ENCODE measurements at places on chromosomes 13 and 19. TPM values are rescaled to one million over a fixed set of nuclear protein-coding genes. Genes with fewer than 3 reads are reported as not detected.

DNA sequence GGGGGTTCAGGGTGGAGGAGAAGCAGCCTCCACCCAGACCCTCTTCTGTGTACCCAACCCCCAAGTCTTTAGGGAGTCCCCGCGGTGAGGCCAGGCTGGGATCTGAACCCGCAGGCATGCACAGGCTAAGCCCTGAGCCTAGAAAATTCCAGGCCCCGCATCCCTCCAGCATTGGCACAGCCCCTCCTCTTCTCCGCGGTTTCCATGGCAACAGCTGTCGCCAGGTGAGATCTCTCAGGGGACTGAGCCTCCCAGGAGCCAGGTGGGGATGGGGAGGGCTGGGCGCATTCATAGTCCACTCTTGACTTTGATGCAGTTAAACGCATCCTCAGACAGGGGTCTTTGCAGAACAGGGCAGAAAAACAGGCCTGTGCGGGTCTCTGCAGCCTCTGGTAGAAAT lies 48.3 kb upstream of the USP29 start:
- no peak for DNase-seq

GRCh38 chr19:40802300-40803169 lies 3.5 kb downstream of the EGLN2 start:
- DNase-seq = no peak

GRCh38 chr13:66655847-66656454 lies 574.2 kb downstream of the PCDH9 start:
- no peak for DNase-seq

- no peak for DNase-seq
Observed at GRCh38 chr19:15673176-15673654, 328 bp downstream of the CYP4F12 start.

GRCh38 chr19:13881692-13882418 lies 4.9 kb downstream of the NANOS3 start:
- peak; percentile 35 for DNase-seq

- no peak for DNase-seq
Observed at GRCh38 chr19:12785431-12786031, 5.8 kb upstream of the JUNB start.

- DNase-seq = no peak
Observed at GRCh38 chr19:49359851-49360820, 2.1 kb downstream of the TEAD2 start.

- no peak for DNase-seq
Observed at GRCh38 chr13:66845393-66845792, 384.7 kb downstream of the PCDH9 start.

DNA sequence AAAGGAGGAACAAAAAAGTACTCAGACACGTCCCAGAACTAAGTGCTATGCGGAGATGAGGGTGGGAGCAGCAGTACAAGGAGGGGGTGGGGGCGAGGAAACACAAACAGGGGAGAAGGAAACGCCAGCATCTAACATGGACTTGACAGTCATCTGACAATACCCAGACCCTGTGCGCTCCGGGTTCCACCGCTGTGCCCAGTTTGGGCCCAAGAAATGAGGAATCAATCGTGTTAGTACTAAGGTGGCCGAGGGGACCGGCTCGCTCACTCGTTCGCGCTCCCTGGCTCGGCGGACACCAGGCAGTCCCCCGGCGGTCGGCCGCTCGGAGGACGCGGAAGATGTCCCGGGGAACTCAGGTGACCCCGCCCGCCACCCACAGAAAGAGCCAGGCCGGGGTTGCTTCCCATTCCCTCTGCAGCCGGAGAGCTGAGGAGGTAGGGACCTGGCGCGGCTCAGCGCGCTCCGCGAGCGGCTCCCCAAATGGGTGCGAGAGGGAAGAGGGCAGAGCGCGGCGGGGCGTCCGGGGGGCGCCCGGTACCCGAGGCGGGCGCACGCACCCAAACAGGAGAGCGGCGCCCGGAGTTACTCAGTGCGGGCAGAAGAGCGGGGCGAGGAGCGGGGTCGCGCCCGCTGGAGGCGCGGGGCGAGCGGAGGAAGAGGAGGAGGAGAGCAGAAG lies 616 bp downstream of the TSHZ3 start:
- no peak for DNase-seq

- DNase-seq = peak; percentile 34
Observed at GRCh38 chr19:39297931-39298634, 1.9 kb downstream of the IFNL1 start.

GRCh38 chr19:35731779-35732405 lies 10.4 kb downstream of the IGFLR1 start:
- no peak for DNase-seq

DNA sequence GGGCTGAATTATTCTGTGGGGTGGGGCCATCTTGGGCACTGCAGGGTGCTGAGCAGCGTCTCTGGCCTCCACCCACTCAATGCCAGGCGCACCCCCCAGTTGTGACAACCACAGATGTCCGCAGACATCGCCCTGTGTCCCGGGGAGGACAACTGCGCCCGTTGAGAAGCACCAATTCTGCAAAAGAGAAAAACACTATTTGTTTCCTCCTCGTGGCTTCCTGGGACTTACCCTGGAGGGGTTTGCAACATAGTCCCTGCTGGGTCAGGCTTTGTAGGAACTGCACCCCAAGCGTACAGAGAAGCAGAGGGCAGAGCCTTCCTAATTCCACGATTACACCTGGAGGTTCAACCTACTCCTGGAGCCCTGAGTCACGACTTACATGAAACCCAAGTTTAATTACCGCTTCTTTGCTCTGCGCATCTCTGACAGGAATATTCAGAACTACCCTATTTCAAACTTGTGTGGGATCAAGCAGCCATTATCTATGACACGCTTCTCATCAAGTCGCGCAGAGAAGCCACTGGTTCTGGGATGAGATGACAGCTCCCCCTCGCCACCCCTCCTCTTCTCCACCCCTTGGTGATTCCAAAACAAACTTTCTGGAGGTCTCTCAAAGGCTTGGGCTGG lies 11.1 kb upstream of the SLC39A3 start:
- DNase-seq = no peak

- DNase-seq = no peak
Observed at GRCh38 chr13:101178406-101178805, 237.9 kb downstream of the NALCN start.

DNA sequence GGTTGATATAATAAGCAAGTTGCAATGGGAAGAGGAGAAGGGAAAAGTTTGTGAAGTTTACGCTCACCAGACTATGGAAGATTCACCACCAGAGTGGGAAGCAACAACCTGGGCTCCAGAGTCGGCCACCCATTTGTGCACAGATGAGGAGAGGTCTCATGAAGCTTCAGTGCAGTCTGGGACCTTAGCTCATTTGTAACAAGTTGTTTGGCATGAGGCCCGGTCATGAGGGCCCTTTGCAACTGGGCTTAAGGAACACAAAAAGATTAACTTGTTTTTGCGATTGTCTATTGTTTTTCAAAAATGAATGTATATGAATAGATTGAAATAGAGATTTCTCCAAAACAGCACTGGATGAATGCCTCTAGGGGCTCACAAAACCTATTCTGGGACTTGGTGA lies 94.2 kb downstream of the ZNF737 start:
- DNase-seq = no peak

DNA sequence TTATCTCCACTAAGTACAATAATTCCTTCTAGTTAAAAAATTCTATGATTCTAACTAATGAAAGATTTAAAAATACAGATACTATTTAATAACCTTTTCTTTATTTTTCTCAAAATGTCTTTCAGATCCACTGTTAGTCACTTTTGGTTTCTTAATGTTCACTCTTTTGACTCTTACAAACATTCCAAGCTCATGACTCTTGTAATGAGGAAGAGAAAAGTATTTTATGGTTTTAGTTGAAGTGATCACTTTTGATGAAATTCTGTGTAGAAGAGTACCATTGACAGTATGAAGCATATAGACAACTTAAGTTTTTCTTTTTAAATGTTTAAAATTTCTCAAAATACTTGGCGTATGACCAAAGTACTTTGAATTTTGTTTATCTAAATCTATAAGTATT lies 27.8 kb downstream of the COG3 start:
- no peak for DNase-seq

- peak; percentile 77 for DNase-seq
Observed at GRCh38 chr19:12666265-12667048, at the start of the genes MAN2B1 and WDR83. Gene MAN2B1 (minus strand): TSS chr19:12666742. CDS start chr19:12666701, 41 bp downstream. Gene WDR83 (plus strand): TSS chr19:12666807. CDS start chr19:12669791, 2,984 bp downstream.

- DNase-seq = no peak
Observed at GRCh38 chr13:39881887-39882286, 226.4 kb downstream of the COG6 start.

Gene ZNF497
- 1.7 TPM for total RNA-seq

Gene CD209
- 0.28 TPM for total RNA-seq

Gene LENG8
- 132 TPM for total RNA-seq

Gene OSCAR
- 0.22 TPM for total RNA-seq

Gene TGFBR3L
- total RNA-seq = 7.7 TPM

Gene ZNF530
- total RNA-seq = 12.6 TPM

Gene ZNF418
- total RNA-seq = 6.7 TPM

Gene C5AR2
- 0.22 TPM for total RNA-seq

Gene MAST1
- 0.24 TPM for total RNA-seq

Gene SPRY2
- 0.91 TPM for total RNA-seq

Gene CTXN1
- total RNA-seq = 0.42 TPM

Gene VSTM2B
- not detected for total RNA-seq
